T-cell (primary cell): ENCODE measurements at places on chromosomes 5 and 9. TPM values are rescaled to one million over a fixed set of nuclear protein-coding genes. Genes with fewer than 3 reads are reported as not detected.

- no peak for DNase-seq
Measured at GRCh38 chr5:94113-94892, 2.3 kb downstream of the PLEKHG4B start.

TLR4 gene
- total RNA-seq, result 0.16 TPM

- no peak for DNase-seq
Measured at GRCh38 chr5:156219483-156220005, 107.4 kb upstream of the SGCD start.

DNA sequence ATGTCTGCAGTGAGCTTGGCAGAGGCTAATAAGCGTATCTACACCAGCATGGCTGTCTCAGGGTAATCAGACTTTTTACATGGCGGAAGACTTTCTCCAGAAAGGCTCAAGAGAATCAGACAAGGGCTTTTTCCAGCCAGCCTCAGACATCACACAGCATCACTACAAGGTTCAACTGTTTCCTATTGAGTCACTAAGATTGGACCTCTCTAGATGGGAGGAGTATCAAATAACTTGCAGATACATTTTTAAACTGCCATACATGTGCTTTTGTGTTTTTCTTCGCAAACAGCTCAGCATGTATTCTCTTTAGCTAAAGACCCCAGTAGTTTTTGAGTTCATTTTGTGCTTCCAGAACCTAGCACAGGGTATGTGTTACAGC is 22.9 kb upstream of the PIK3R1 start:
- DNase-seq, result no peak

SH2D3C gene
- 48.6 TPM for total RNA-seq

DNA sequence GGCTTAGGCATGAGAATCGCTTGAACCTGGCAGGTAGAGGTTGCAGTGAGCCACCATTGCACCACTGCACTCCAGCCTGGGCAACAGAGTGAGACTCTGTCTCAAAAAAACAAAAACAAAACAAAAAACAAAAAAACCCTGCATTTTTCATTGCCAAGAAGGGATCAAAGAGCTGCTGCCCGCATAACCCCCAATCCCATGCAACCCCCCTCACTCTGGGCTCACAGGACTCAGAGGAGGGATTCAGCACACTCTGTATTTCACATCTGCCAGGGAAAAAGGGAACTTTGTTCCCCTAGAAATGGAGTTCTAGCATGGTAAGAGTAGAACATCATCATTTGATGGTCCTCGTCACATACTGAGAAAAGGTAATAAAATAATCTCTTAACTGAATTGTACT is 153.9 kb upstream of the GNA14 start:
- no peak for DNase-seq

WNT8A gene
- not detected for total RNA-seq

- no peak for DNase-seq
Measured at GRCh38 chr9:122005597-122005996, 87.5 kb downstream of the TTLL11 start.

DNA sequence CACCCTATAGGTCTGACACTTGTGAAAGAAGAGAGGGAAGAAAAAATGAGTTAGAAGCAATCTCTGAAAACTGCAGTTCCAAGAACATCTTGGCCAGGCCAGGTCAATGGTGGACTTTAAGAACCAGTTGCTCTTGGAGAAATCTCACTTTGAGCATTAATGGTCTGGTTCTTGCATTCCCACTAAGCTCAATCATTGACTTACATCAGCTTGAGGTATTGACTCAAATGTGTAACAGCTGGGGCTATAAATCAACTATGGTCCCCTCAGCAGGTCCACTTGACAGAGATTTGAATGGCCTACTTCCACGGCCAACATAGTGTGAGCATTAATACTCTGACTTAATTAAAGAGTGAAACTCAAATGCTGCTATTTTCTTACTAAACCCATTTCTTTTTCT is 357.8 kb upstream of the RGMB start:
- DNase-seq, result no peak

DNA sequence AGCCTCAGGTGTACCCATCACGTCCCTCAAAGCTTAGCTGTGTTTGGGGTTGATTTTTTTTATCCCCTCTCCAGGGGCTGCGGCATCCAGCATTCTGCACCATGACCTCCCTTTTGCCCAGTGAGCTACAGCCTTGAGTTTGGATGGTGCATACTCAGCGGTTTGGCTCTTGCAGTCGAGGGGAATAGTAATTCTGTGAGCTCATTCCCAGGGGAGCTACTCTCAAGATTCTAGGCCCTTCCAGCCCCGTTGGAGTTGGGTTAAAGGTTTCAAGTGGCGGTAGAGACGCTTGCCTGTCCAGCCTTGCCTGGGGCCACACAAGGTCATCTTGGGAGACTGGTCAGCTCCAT is 102.2 kb upstream of the SPRY4 start:
- no peak for DNase-seq
